ENCODE measurements at places on chromosomes 12 and 14.
A peak's percentile ranks its signal among the peaks of the same experiment; 100 is the strongest.

DNA sequence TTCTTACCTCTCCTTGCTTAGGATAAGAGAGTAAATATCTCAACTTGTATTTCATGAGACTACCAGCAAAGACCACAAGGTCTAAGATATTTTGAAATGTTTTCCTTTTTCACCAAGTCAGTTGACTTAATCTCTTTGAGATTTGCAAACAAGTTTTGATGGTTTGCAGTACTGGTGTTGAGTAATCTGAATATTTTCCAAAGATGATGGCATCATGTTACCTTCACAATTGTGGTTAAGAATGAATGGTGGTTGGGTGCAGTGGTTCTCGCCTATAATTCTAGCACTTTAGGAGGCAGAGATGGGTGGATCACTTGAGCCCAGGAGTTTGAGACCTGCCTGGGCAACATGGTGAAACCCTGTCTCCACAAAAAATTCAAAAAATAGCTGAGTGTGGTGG lies 225.7 kb downstream of the TMTC2 start:
- no peaks in the 10 kb centered on the region for H3K27me3 ChIP-seq
- H3K4me3 ChIP-seq = no peak overlapping the region
- no peak overlapping the region for H3K27ac ChIP-seq
- DNase-seq = no peak
- no peaks in the 10 kb centered on the region for H3K36me3 ChIP-seq

GRCh38 chr14:76089575-76089974 lies 62.1 kb upstream of the GPATCH2L start:
- no peak for DNase-seq
- H3K27me3 ChIP-seq = no peaks in the 10 kb centered on the region
- peaks cover 8% of the 10 kb centered on the region for H3K36me3 ChIP-seq
- H3K4me1 ChIP-seq = no peaks in the 10 kb centered on the region

GRCh38 chr14:104179564-104180129 lies 41.3 kb downstream of the KIF26A start:
- H3K4me3 ChIP-seq = no peak overlapping the region
- no peak overlapping the region for H3K27ac ChIP-seq

DNA sequence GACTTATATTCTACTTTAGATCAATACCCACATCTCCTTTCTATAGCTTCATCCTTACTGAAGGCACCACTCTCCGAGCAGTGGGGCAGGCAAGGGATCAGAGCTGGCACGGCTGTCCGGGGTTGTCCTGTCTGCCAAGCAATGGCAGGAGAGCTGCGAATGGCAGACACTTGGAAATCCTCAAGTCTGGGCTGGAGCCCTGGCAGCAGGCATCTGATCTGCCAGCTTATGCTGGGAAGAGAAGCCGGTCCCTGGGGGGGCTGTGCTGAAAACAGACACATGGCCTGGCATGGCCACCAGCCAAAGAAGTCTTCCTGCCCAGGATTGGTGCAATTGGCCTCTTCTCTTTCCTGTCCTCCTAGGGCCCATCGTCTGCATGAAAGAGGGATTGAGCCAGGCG lies 280.2 kb upstream of the PWP1 start:
- H3K36me3 ChIP-seq = no peaks in the 10 kb centered on the region
- peak; percentile 31 for DNase-seq
- no peak overlapping the region for H3K4me3 ChIP-seq
- H3K4me1 ChIP-seq = no peaks in the 10 kb centered on the region

- H3K4me1 ChIP-seq = no peaks in the 10 kb centered on the region
- no peak overlapping the region for H3K4me3 ChIP-seq
- no peak overlapping the region for H3K27ac ChIP-seq
These were observed 62.3 kb downstream of the RAB35 start for GRCh38 chr12:120054293-120054692.

- no peak overlapping the region for H3K27ac ChIP-seq
- no peaks in the 10 kb centered on the region for H3K4me1 ChIP-seq
- no peaks in the 10 kb centered on the region for H3K27me3 ChIP-seq
- no peak overlapping the region for H3K4me3 ChIP-seq
- H3K36me3 ChIP-seq = peaks cover 7% of the 10 kb centered on the region
These were observed 62.2 kb downstream of the TECPR2 start for GRCh38 chr14:102424923-102425322.

DNA sequence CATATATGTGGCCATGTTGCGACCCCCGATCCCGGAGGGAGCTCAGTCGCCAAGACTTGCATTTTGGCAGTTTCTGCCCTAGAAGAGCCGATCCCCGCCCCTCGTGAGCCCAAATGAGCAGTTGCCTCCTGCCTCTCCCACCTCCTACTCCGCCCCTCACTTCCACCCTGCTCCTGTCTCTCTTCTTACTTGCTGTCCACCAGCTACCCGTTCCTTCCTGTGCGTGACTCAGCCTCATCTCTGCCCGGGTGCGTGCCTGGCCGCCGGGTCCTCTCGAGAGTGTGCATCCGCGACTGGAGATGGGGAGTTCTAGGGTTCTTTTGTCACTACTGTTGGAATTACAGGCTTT lies 585 bp downstream of the GPATCH2L start:
- H3K27me3 ChIP-seq = no peaks in the 10 kb centered on the region
- peaks cover 5% of the 10 kb centered on the region for H3K36me3 ChIP-seq
- H3K27ac ChIP-seq = peak overlapping the region; percentile 91

Measured in stomach (tissue), 19 donors.